ENCODE measurements at places on chromosomes 2 and 18.
A peak's percentile ranks its signal among the peaks of the same experiment; 100 is the strongest.

GRCh38 chr18:30730915-30731314 is 311.6 kb downstream of the DSC3 start:
- DNase-seq: no peak

DNA sequence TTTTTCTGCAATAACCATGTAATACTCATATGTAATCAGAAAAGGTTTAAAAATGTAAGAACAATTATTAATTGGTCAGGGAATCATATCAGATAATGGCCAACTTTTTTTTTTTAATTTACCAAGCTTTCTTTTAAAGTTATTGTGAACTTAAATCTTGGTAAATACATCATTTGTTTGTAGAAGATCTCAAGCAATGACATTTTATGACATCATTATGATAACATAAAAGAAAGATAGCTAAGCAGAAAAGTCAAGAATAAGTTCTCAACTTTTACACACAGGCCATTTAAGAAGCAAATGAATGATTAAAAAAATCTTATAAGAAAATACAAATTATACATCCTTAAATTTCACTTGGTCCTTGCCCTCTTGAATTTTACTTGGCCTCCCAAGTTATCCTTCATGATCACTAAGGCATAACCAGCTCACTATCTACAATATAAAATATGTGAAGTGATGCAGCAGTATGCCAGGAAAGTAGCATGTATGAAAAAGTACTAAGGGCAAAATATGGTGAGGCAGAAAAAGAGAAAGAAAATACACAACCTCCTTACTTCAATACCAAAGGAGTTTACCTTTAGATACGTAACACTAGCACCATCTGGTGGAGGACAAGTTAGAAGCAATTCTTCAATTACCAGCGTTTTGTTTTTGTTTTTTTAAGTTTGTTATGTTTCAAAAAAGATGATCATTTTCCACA is 116.6 kb downstream of the SRBD1 start:
- peak; percentile 29 for DNase-seq

DNA sequence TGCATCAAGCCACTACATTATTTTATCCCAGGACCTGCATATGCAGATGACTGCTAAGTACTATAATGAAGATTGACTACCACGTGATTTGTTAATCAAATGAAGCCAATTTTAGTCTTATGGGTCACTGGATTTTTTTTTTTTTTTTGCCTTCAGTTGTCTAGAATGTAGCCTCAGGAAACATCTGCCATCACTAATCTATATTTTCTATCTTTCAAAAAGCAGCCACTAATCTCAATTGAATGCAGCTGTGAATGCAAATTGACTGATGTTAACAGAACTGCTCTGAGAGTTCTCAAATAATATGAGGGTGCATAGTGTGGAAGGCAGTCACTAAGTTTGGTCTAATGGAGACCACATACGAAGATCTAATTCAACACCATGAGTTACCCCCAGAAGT is 106.3 kb downstream of the ABCA12 start:
- no peak for DNase-seq

- no peak for DNase-seq
These were observed 510.1 kb downstream of the DCC start for GRCh38 chr18:52850031-52850560.

- no peak for DNase-seq
These were observed 1103.9 kb upstream of the KLHL29 start for GRCh38 chr2:22281033-22281432.

DNA sequence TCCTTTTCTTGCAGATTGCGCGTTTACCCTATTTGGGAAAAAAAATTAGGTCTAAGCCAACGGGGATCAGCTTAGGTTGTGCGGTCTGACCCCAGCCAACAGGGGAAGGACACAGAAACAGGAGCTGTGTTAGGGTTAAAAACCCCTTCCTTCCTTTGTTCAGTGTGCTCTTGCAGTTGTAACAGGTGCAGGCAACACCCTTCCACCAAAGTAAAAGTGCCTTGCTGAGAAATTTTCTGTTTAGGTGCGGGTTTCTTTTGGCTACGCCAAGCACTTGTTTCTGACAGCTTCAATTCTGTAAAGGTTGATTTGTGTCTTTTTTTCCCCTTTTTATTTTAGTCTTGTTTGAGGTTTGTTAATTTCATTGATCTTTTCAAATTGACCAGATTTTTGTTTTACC is 92.5 kb downstream of the PTPN4 start:
- no peak for DNase-seq

- DNase-seq: peak; percentile 45
These were observed at the start of gene CYBRD1 for GRCh38 chr2:171522052-171522787. CYBRD1 (plus strand) TSS chr2:171522474; CDS start chr2:171522546, 72 bp downstream.

- no peak for DNase-seq
These were observed 21.0 kb upstream of the GPR75 start for GRCh38 chr2:53880756-53881155.

GRCh38 chr2:224909885-224910573 is 132.2 kb downstream of the DOCK10 start:
- no peak for DNase-seq

DNA sequence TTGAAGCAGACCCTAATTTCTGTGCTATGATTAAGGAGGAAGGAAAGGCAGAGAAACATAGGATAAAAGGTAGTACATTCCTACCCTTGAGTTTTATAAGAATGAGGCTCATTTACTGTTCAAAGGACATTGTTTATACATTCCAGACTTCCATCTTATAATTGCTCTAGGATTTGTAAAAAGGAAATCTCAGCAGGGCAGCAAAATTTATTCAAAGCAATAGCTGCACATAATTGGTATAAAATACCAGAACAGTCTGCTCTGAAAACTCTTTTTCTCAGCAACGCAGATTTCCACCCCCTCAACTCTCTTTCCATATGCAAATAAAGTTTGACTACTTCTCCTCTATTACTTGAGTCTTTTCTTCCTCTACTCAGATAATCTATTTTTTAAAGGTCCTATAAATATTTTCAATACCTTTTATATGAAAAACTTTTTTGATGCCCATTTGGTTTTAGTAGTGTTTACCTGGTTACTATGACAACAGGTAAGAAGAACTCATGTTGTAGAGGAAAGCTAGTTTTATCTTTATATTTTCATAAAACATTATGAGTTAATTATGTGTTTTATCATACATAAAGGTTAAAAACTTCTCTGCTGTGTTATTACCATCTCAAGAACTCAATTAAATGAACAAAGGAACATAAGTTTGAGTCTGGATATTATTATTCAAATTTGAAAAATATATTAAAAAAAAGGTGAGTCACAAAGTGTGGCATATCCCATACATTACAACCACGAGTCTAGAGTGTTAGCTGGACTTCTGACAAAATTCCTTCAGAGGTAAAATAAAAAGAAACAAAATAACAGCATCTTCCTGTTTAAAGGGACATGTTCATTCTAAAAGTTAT is 19.9 kb downstream of the RBMS1 start:
- no peak for DNase-seq

All from neural crest cell (in vitro differentiated cells).